ENCODE measurements at places on chromosomes 4 and X.

GRCh38 chr4:97892592-97893266, 250.5 kb downstream of the STPG2 start:
- DNase-seq: no peak

GRCh38 chr4:108884596-108884995, 121.7 kb upstream of the ETNPPL start:
- DNase-seq: no peak

GRCh38 chr4:54337009-54337408, 107.9 kb downstream of the PDGFRA start:
- no peak for DNase-seq

DNA sequence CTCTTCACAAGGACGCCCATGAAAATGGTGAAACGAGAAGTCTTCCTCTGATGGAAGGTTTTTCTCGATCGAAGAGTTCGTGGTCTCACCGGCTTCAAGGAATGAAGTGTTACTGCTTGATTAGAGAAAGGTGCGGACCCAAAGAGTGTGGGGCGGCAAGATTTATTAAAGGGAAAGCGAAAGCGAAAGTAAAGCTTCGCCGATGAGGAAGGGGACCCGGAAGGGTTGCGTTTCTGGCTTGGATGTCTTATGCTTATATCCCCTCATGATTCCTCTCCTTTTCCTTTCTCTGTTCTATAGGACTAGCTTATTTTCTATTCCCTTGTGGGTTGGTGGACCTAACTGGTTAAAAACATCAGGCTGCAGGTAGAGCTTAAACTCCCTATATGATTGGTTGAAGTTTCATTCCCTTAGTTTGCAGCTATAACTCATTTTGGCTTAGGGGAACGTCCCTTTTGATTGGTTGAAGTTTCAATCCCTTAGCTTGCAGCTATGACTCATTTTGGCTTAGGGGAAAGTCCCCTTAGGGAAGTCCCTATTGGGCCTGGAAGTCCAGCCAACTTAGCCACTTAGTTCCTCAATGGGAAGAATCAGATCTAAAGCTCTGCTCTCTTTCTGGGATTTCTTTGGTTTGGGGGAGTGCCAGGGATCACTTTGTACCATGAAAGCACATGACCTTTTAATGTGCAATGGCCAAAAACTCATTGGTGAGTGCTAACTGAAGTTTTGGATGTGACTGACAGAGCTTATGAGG, 1025.0 kb upstream of the PCDH10 start:
- no peak for DNase-seq

GRCh38 chr4:96343836-96344235, 503.9 kb downstream of the PDHA2 start:
- no peak for DNase-seq

DNA sequence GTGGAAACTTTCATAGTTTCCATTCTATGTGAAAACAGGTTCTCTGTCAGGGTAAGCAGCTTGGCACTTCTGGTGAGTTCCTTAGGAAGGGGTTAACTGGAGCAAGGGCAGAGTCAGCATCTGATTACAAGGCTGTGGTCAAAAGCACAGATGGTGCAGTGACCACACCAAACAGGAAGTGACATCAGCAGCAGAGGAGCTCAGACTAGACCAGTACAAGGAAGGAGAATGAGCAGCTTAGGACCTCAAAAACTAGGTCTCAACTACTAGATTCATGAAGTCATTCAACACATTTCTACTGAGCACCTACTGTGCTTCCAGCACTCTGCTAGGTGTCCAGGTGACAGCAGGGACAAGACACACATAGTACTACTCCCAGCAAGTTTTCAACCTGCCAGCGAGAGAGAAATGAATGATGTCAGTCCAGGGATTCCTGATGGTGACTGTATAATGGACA, 130.2 kb downstream of the AMELX start:
- peak; percentile 14 for DNase-seq
